ENCODE measurements at places on chromosomes 6 and 20.

GRCh38 chr20:37209661-37210314, 30.4 kb upstream of the MROH8 start:
- DNase-seq = no peak

DNA sequence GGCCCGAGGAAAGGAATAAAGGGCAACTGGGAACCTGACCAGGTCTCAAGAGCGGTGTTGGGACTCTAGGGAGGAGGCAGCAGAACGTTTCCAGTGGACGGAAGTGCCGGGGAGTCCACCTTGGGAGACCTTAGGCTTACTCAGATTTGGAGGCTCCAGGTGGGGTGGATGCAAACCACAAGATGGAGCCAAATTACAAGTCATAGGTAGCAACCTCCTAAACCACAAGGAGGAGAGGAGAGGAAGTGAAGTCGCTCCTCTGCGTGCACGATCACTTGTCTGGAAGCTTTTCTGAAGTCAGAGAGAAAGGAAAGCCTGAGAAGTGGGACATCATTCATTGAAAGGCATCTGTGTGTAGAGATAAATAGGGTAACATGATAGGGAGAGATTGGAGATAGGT, 9.3 kb downstream of the HLA-DOA start:
- no peak for DNase-seq

DNA sequence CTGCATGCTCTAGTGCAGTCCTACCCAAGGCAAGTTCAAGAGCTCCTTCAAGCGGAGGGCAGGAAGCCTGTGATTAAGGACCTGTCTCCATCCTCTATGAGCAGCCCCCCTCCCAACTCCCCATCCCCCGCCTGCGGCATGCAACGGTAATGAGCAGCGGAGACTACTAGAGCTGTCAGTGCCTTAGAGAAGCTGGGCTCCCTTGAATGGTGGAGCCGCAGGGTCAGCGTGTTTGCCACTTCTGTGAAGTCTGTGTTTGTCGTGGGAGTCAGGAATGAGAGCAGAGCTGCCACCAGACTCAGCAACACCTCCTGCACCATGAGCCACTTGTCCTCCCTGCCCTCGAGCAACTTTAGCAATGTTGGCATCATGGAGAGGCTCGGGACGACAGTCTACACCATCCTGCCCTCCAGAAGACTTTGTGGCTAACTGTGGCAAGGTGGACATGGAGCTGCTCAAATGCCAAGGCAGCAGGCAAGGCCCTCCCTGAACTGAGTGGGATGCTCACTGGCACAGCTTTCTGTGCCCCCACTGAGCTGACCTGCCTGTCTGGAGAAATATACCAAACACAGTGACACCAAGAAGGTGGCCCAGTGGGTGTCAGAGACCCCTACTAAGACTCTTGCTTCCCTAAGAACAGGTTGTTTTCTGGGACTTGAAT, 23.8 kb upstream of the SYNDIG1 start:
- no peak for DNase-seq

GRCh38 chr6:131951576-131952230, 531 bp upstream of the CCN2 start:
- DNase-seq = no peak

- no peak for DNase-seq
Observed at GRCh38 chr6:156767603-156768467, 9.3 kb upstream of the ARID1B start.

- no peak for DNase-seq
Observed at GRCh38 chr6:51953246-51953645, 134.2 kb downstream of the PKHD1 start.

DNA sequence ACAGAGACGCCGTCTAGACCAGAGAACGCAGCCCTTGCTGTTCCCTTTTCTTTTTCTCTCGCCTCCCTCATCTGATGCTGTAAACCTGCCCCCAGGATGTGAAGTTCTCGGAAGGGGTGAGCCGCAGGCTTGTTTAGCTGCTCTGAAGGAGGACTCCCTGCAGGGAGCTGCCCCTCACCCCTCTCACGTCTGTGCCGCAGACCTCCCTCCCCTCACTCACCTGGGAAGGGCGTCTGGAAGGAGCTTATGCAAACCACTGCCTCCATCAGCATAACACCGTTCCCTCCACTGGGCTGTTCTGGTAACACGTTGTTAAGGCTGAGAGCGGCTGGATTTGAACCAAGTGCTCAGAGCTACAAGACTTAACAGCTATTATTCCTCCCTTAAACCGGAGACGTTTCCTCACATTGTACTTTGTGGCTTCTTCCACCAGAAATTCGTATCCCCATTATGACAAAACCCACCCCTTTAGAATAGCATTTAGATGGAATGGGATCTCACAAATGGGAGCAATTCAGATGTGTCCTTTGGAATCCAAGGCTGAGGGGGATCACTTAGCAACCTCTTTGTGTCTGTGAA, 99.8 kb downstream of the SMOC2 start:
- DNase-seq = no peak

DNA sequence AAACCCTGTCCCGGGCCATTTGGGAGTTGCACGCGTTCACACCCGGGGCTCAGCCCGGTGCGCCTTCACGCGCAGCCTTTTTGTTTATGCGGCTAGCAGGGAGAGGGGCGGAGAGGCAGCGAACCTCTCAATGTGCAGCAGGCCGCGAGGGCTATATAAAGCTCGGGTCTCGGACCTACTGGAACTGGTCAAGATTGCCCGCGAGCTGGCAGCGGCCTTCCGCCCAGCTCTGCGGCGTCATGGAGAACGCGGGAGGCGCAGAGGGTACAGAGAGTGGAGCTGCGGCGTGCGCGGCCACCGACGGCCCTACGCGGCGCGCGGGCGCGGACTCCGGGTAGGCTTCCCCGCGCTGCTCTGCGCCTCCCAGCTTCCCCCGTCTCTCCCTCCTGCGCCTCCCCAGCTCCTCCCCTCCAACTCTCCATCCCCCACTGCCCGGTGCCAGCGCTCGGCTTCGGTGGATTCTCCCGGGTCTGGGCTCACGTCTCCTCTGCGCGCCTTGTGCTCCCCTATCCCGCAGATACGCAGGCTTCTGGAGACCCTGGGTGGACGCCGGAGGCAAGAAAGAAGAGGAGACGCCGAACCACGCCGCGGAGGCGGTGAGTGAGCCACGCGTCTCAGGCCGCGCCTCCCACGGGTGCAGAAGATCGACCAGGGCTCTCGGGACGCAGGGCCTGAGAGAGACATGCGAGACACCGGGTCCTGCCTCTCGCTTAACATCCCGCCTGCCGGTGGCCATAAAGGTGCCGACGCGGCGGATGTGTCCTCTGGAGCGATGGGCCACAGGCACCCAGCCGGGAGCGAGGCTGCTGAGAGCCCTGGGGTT, at the start of gene RIPPLY2:
Gene RIPPLY2 (plus strand): TSS at position 183 of the 823 bp plus-strand sequence. CDS start 57 bp downstream, at position 240.
- DNase-seq = no peak

DNA sequence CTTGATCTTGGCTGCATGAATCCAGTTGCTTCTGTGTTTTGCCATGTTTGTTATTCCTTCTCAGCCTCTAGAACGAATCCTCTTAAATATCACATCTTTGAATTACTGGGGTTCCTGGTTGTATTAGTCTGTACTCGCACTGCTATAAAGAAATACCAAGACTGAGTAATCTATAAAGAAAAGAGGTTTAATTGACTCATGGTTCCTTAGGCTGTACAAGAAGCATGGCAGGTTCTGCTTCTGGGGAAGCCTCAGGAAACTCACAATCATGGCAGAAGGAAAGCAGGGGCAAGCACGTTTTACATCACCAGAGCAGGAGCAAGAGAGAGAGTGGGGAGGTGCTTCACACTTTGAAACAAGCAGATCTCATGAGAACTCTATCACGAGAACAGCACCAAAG, 18.0 kb upstream of the BFSP1 start:
- DNase-seq = no peak

- no peak for DNase-seq
Observed at GRCh38 chr20:12790859-12791258, 217.9 kb upstream of the SPTLC3 start.

DNA sequence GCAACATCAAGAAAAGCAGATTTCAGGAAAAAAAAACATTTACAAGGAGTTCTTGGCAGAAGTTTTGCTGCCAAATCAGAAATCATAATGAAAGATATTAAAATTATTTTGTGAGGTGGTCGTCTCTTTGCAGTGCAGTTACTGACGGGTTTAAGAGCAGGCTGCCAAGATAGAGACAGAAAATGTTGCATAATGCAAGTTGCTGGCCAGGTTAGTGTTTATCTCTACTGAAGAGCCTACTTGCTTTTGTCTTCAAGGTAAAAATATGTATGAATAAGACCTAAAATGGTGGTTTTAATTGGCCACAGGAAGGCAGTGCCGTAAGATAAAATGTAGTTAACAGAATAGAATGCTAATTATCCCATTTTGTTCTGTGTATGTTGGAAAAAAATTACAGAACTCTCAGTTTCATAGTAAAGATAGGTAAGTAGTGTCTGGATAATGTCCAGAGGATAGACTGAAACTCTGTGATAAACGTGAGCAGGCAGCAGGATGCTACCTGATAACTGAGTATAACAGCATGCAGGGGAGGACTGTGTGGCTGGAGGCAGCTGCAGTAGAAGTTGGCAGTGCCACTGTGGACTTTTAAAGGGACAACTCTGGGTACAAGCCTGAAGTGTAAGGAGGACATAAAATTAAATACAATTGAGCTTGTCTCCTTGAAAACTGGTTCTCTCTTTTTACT, 13.9 kb downstream of the FOXO3 start:
- DNase-seq = no peak

GRCh38 chr6:156316583-156317125, 460.5 kb upstream of the ARID1B start:
- no peak for DNase-seq

GRCh38 chr6:109977791-109978173, 329 bp upstream of the GPR6 start:
- no peak for DNase-seq

GRCh38 chr6:100876251-100876650, 4.9 kb downstream of the ASCC3 start:
- DNase-seq = no peak

DNA sequence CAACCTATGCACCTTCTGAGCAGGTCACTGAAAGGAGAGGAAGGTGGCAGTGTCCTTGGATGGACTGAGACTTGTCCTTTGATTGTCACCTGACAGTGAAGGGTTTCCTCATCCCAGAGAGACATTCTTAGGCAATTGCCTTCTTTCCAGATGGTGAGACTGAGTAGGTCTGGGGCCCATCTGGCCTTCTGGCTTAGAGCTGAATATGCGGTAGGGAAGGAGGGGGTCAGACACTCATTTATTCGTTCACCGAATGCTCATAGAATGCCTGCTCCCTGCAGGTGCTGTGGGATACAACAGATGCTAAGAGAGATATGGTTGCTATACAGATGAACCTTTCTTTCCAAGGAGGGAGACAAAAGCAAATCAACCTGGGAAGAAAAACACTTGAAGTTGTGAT, 76.8 kb downstream of the BMP6 start:
- DNase-seq = no peak

DNA sequence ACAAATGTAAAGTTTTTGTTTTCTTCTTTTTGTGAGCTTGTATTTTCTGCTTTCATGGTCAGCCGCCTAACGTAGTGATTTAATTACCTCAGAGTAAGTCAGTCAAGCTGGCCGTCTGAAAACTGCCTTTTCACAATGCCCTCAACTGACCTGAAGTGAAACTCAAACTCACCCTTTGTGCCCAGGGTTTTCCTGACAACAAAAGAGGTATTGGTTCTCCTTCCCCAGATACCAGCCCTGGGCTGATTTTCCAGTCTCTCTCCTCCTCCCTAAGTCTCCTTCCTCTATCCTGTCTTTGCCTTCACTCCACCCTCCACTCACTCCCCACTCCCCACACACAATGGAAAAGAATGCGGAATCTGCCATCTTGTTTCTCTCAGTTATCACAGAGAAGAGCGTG, 184.5 kb upstream of the HEY2 start:
- no peak for DNase-seq

- no peak for DNase-seq
Observed at GRCh38 chr6:35451354-35452182, 570 bp upstream of the FANCE start.

- no peak for DNase-seq
Observed at GRCh38 chr20:3890398-3890751, 1.2 kb downstream of the PANK2 start.

- DNase-seq = no peak
Observed at GRCh38 chr6:32638532-32639219, 1.5 kb downstream of the HLA-DQA1 start.
